CD4-positive, alpha-beta T cell treated with Interleukin-4 for 4 hours (primary cell): ENCODE measurements at places on chromosomes 4 and X.

- DNase-seq, result no peak
Measured at GRCh38 chrX:53321230-53321942, 40.0 kb upstream of the IQSEC2 start.

GRCh38 chr4:6699903-6700302 lies 6.2 kb downstream of the S100P start:
- no peak for DNase-seq

GRCh38 chrX:152988536-152989291 lies 5.2 kb downstream of the PNMA5 start:
- DNase-seq, result no peak

GRCh38 chr4:52038103-52038912 lies at the start of gene SGCB:
TSS of gene SGCB (minus strand) at chr4:52038299. CDS start at chr4:52038259, 40 bp downstream.
- peak; percentile 63 for DNase-seq

- no peak for DNase-seq
Measured at GRCh38 chr4:140094438-140095420, 59.3 kb downstream of the MAML3 start.

- no peak for DNase-seq
Measured at GRCh38 chrX:143298663-143299241, 218.5 kb downstream of the SPANXN3 start.

DNA sequence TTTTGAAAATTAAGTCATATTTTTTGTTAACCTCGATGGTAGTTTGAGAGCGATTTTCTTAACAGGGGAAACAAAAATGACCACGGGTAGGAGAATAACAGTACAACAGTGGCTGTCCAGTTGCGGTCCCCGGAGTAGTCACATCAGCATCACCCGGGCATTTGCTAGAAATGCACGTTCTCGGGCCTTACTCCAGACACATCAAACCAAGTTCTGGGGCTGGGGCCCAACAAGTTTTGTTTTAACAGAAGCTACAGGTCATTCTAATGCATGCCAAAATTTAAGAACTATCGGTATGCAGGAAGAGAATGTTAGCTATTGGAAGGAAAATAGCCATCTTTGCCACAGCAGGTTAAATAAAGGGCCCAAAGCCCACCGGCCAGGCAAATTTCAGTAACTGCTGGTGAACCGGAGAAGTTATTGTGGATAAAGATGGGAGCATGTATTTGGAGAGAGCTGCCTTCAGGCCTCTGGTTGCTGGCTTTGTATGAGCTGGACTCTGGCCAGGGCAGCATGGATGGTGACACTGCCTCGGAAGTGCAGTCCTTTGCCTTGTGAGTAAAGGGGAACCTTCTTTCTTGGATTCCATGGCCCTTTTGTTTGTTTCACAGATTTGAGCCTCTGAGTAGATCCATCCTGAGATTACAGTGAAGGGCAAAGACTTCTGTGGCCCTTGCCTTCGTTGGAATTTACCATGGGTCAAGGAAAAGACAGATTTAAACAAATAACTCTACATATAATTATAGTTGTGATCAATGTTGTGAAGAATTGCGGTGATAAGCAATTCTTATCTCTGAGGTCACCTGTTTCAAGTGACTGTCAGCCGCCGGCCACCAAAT lies 62.1 kb downstream of the TBC1D14 start:
- DNase-seq, result no peak

- no peak for DNase-seq
Measured at GRCh38 chr4:79842162-79842561, 230.9 kb downstream of the ANTXR2 start.

- peak; percentile 51 for DNase-seq
Measured at GRCh38 chrX:45766981-45767501, 566.4 kb upstream of the DIPK2B start.

GRCh38 chr4:189036906-189037305 lies 897.7 kb downstream of the TRIML1 start:
- DNase-seq, result no peak

- no peak for DNase-seq
Measured at GRCh38 chr4:96102541-96103026, 262.7 kb downstream of the PDHA2 start.

GRCh38 chrX:56790778-56791177 lies 61.7 kb downstream of the NBDY start:
- DNase-seq, result no peak

DNA sequence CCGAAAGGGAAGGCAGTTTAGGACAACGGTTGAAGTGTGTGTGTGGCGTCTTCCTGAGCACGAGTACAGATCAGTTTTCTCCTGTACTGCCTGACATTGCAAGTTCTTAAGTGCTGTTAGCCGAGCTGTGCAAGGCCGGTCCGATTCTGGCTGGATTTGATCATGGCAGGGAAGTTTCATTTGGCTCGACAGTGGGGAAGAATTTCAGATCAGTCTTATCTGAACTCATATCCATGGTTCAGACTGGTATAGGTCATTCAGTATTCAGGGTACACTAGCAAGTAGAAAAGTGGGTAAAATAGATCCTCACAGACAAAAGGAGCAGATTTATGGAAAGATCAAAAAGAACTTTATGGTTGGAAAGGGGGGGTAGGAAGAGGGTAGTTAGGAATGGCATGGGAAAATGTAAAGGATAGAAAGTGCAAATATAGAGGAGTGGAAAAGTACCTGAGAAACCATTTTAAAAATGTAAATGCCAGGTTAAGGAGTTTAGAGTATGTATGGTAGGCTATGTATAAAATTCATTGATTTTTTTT lies 716 bp downstream of the THAP9 start:
- no peak for DNase-seq

GRCh38 chr4:186161138-186161537 lies 30.2 kb upstream of the CYP4V2 start:
- peak; percentile 11 for DNase-seq

GRCh38 chrX:118114971-118115370 lies 1.6 kb downstream of the KLHL13 start:
- no peak for DNase-seq

GRCh38 chr4:89922848-89923416 lies 28.3 kb downstream of the MMRN1 start:
- no peak for DNase-seq

- DNase-seq, result no peak
Measured at GRCh38 chr4:81606801-81607501, 135.2 kb upstream of the RASGEF1B start.
